ENCODE measurements at places on chromosomes 13 and 19.

DNA sequence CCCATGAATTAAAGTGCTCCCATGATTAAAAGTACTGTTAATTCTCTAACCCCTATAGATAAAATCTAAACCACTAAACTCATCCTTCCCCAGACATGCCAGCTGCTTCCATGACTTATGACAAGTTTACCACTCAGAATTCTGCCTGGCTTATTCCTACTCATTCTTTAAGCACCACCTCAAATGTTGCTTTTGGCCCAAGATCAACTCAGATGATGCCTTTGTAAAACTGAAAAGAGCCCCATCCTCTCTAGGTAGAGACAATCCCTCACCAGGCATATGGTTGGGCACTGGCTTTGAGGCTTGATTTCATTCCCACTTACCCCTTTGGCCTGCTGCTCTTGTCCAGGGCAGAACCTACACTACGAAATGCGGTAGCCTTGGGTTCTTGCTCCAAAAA lies 250.0 kb downstream of the DNAJC15 start:
- DNase-seq, result no peak

DNA sequence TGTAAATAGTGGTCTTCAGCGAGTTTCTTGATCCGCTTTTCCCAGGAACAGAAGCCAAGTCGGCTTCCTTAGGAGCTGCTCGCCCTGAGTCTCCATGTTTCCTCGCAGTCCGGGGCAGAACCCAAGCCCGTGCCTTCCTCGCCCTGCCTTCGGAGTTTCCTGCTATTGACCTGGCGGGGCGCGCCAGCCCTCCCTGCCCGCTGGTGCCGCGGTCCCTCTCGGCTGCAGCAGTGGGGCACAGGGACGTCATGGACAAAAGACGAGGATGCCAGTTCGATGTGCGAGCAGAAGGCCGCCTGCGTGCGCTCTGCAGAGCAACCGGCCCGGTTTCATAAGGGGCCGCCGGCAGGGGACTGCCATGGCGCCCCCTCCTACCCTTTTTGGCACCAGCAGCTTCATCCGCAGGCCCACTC lies 156.6 kb downstream of the TM9SF2 start:
- DNase-seq, result no peak

GRCh38 chr13:106533943-106534638 lies 1.4 kb downstream of the EFNB2 start:
- DNase-seq, result peak; percentile 2

- DNase-seq, result no peak
Measured at GRCh38 chr19:52214241-52214640, 24.4 kb downstream of the PPP2R1A start.

DNA sequence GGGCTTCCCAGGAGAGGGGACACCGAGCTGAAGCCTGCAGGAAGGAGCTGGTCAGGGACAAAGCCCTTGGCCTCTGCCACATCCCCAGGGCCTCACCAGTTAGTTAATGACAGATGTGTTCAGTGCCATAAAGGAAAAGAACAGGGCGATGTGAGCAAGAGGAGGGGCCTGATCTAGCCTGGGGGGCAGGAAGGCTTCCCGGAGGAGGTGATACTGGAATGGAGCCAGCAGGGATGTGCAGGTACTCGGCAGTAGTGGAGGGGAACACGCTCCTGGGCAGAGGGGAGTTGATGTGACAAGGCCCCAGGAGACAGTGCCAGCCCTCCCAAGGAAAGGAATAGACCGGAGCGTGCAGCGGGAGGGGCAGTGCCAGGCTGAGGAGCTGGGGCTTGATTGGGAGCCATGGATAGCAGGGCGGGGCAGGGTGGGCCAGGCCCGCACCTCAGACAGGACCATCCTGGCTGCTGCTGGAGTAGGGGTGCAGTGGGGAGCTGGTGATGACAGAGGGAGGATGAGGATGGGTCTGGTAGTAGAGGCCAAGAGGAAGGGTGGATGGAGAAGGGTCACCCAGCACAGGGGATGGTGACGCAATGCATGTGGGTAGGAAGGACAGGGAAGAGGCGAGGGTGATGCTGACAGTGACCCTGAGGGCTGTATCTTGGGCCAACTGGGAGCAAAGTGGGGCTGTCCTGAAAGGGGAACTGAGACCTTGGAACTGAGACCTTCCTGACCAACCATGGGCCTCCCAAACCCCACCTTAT lies 4.1 kb downstream of the C19orf33 start:
- DNase-seq, result no peak

DNA sequence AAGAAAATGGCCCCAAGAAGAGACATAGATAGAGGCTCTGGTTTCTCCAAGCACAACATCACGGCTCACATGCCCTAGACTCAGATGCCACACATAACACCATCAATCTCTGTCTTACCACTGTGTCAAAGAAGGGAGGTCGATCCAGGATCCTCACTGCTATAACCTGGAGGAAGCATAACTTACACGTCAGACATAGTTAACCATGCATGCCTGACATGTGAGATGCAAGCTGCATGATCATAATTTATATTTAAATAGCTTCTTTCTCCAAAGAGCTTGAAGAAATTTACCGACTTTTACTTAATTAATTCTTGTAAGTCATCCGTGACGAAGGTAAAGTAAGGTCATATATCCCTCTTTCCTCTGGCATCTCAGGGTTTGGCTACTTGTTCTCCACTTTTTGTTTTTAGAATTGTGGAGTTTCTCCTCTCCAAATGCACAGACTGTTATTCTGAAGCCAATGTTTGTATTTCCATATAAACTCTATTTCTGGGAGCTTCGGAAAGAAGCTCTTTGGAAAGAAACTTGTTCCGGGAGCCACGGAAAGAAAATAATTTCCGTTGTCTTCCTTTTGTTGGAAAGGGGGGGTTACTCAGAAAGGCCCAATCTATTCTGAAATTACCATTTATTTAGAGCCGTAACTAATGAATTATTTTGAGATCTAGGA lies 205.6 kb downstream of the LHFPL6 start:
- DNase-seq, result no peak

DNA sequence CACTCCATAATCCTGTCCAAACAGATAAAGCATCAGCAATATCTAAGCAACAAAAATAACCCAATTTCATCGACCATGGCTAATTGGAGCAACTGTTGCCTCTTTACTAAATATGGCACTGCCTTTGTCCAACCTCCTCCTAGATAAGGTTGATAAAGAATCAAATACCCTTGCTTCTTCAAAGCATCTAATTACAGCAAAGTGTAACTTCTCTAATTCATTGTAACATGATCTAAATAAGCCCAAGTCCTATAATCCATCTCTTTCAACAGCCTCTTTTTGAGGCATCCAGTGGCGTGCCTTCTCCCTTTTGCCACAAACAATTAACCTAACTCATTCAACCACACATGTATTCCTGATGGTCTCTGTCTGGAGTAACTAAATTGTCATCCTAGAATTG lies 81.7 kb upstream of the KLHL1 start:
- no peak for DNase-seq

DNA sequence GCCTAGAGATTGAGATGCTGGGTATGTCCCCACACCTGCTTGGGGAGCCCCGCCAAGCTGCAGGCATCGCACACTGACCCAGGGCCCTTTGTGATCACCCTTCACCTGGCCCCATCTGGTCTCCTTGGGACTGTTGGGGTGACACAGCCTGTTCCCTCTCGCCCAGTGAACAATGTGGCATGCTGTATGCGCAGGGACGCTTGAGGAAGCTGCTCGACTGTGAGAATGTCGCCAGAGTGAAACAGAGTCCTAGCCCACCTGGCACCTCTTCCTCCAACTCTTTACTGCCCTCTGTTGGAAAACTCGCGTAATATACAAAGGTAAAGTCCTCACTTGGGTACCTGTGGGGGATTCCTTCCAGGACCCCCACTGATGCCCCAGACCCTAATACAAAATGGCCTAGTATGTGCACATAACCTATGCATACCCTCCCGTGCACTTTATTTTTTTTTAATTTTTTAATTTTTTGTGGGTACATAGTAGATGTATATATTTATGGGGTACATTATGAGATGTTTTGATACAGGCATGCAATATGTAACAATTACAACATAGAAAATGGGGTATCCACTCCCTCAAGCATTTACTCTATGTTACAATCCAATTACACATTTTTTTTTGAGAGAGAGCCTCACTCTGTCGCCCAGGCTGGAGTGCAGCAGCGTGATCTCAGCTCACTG lies 9.0 kb downstream of the BLOC1S3 start:
- no peak for DNase-seq

- DNase-seq, result no peak
Measured at GRCh38 chr13:38308736-38309135, 40.9 kb upstream of the UFM1 start.

GRCh38 chr13:31209172-31209840 lies 9.5 kb downstream of the B3GLCT start:
- no peak for DNase-seq

- peak; percentile 51 for DNase-seq
Measured at GRCh38 chr19:44689290-44690130, 9.4 kb upstream of the CEACAM16 start.

DNA sequence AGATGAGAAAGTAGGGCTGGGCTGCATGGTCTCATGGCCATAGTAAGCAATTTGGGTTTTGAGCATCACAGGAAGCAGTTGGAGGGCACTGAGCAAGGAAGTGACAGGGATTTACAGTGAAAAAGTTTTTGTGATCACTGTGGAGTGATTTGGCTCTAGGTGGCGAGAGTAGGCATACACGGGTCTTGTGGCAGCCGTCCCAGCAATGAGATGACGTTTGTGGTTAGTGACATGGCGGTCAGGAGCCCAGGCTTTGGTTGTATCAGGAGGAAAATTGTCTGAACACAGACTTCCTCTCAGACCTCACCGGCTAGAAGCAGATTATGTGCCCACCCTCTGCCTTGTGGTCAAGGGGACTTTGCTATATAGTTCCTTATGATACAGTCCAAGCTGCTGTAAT lies 3.3 kb downstream of the ZNF444 start:
- no peak for DNase-seq

- DNase-seq, result no peak
Measured at GRCh38 chr13:72745260-72745659, 17.5 kb downstream of the BORA start.

GRCh38 chr13:47519626-47520025 lies 481.4 kb downstream of the SUCLA2 start:
- no peak for DNase-seq

DNA sequence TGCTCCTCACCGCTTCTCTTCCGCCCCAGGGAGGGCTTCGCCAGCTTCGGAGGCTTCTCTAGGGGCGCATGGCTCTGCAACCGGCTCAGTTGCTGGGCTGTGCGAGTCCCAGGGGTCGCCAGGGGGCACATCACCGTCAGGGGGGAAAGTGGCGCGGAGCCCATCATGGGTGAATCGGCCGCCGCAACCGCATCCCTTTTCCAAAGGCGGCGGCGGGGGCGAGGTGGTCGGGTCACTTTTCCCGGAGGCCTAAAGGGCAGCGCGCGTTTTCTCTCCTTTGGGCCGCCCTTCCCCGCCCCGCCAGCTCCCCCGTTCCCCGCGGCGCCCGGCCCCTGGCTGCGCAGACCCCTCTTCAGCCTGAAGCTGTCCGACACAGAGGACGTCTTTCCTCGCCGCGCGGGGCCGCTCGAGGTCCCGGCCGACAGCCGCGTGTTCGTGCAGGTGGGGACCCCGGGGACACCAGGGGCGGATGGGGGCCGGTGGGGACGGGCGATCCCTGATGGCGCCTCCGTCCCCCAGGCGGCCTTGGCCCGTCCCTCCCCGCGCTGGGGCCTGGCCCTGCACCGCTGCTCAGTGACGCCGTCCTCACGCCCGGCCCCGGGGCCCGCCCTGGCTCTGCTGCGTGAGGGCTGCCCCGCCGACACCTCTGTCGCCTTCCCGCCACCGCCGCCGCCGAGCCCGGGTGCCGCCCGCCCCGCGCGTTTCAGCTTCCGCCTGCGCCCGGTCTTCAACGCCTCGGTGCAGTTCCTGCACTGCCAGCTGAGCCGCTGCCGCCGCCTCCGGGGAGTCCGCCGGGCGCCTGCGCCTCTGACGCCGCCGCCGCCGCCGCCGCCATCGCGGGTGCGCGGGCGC lies 1.7 kb downstream of the TGFBR3L start:
- peak; percentile 63 for DNase-seq

GRCh38 chr19:57814505-57815246 lies at the start of gene ZNF552:
ZNF552 (minus strand) TSS chr19:57814913; CDS start chr19:57814743, 170 bp downstream.
- peak; percentile 66 for DNase-seq

GRCh38 chr13:110495881-110496280 lies 65.6 kb downstream of the RAB20 start:
- DNase-seq, result no peak

- DNase-seq, result no peak
Measured at GRCh38 chr13:45510672-45511071, 45.9 kb downstream of the COG3 start.

DNA sequence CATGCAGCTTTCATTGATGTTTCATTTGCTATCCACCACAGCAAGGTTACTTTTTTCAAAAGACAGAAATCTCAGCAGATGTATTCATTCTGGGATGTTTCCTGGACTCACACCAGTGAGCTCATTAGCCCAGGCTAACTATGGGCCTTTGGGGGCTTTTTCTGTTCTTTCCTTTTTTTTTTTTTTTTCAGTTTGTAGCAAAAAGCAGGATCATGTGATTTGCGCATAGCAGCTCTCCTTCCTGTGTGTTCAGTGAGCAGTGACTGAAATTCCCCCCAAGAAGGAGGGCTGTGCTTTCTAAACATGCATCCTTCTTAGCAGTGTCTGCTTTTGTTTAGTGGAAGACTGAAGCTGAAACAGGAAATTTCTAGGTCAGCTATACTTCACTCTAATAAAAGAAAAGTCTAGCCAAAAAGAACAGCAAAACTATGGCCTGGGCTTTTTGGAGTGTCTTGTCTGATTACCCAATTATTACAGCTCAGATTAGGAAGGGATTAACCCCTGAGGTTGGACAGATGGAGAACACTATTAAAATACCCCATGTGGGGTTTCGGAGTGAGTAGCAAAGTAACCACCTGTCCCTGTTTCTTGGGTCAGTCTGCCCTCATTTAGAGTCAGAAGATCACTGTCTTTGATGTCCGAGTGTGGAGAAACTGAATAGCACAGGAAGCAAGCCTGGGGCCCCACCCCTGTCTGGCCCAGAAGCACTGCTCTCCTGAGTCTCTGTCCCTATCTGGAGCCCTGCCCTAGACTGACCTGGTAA lies 8.9 kb upstream of the AMER2 start:
- no peak for DNase-seq

- DNase-seq, result no peak
Measured at GRCh38 chr13:60922576-60923231, 492.9 kb downstream of the PCDH20 start.

DNA sequence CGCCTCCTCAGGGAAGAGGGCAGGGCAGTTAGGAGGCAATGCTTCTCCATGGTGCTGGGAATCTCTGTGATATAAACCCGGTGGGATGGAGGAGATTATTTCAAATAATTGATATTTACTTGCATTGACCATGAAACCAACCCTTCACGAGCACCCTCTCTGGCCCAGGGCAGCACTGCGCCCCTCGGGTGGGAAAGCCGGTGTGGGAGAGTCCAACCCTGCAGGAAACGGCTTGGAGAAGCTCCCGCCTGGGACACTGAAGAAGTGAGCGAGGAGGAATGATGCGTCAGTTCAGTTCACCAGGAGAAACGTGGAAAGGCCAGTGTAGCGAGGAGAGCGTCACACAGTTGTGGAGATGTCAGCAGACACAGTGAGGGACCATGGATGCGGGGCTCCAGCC lies 99.9 kb downstream of the COL4A2 start:
- no peak for DNase-seq

DNA sequence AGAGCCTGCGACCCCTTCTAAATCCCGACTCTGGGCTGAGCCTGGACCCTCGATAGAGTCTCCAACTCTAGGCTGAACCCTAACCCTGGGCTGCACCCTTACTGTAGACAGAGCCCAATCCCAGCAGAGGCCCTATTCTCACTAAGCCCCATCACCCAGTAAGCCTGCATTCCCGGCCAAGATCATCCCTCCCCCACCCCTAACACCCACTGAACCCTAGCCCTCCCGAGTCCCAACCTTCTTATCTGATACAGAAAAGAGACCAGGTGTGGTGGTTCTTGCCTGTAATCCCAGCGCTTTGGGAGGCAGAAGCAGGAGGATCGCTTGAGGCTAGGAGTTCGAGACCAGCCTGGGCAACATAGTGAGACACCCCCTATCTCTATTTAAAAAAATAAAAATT lies 2.6 kb upstream of the TNFAIP8L1 start:
- no peak for DNase-seq

Measured in T-helper 2 cell (primary cell).